NCI-H82 (cell line): ENCODE measurements at places on chromosomes 11 and 22.

GRCh38 chr11:77250881-77251640, 50.4 kb downstream of the GDPD4 start:
- no peak for DNase-seq

DNA sequence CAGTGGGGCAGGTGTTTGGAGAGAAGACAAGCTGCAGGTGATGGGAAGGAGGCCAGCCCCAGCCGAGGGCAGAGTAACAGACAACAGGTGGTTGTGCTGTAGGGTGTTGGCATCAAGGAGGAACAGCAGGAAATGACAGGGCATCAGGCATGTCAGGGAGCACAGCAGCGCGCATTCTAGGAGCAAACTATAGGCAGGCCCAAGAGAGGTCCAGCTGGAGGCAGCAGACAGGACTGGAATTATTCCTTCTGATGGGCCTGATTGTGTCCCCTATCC, 13.6 kb downstream of the ADM start:
- DNase-seq = no peak

DNA sequence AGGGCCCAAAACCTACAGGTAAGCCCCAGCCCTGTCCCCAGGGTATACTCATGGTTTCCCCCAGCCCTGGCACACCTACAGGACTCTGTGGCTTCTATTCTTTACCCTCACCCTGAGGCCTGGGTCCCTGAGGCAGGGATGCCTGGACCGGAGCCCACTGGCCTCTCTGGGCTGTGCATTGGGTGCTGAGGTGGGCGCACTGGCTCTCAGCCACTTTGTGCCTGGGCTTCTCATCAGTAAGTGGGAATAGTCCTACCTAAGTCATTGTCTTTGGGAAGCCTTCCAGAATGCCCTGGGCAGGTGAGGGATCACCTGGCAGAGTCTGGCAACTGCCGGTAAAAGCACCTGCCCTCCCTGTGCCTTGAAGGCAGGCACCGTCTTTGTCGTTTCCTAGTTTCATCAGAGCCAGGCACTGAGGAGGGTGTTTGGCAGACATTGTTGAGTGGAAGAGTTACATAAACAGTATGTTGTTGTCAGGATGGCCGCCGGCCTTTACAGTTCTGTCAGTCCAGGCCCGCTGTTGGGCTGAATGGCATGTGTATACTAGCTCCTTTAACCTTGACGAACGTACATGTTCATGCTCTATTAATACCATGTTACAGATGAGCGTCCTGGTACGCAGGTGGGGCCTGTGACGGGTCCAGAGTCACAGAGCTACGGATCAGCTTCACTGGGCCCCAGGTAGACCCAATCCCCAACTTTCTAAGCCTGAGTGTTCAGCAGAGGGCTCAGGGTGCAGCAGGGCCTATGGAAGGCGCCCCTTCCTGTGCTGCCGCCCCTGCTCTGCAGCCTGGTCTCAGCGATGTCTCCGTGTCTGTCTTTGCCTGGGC, 23.0 kb downstream of the SHANK3 start:
- DNase-seq = no peak

DNA sequence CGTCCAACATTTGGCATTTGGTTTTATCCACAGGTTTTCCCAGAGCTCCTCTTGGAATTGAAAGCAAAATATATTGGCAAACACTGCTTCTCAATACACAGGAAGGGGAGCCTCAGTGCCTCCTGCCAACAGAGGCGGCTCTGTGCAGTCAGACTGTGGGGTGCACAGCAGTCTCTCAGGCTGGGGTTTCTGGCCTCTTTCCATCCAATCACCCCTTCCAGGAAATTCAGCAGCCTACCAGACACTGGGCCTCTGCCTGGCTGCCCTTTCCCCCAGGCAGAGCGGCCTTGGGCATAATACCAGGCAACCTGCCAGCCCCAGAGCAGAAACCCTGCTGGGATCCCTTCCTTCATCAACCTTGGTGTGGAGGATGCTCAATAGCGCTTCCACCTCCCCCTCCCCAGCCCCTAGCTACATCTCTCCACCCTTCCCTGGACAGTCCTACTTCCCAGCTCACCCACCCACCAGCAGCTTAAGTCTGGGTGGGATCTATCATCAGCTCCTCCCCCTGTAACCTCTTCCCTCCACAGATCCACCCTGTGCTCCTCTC, 17.8 kb upstream of the RAPSN start:
- peak; percentile 36 for DNase-seq

GRCh38 chr11:10443152-10443551, 11.9 kb upstream of the AMPD3 start:
- DNase-seq = no peak

DNA sequence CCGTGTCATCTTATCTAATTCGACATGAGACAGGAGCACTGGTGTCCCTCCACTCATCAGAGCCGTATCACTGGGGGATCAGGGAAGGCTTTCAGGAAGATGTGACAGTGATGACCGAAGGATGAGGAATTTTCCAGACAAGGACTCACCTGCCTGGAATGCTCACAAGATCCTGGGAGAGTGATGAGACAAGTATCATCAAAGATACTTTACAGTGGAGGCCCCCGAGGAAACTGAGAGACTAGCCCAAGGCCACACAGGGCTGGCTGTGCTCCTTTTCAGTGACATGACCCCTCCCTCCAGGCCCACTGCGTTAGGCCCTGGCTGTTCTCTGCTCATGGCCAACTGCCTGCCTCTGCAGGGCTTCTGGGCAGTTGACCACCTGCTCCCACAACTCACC, 13.0 kb downstream of the CLPB start:
- DNase-seq = no peak

DNA sequence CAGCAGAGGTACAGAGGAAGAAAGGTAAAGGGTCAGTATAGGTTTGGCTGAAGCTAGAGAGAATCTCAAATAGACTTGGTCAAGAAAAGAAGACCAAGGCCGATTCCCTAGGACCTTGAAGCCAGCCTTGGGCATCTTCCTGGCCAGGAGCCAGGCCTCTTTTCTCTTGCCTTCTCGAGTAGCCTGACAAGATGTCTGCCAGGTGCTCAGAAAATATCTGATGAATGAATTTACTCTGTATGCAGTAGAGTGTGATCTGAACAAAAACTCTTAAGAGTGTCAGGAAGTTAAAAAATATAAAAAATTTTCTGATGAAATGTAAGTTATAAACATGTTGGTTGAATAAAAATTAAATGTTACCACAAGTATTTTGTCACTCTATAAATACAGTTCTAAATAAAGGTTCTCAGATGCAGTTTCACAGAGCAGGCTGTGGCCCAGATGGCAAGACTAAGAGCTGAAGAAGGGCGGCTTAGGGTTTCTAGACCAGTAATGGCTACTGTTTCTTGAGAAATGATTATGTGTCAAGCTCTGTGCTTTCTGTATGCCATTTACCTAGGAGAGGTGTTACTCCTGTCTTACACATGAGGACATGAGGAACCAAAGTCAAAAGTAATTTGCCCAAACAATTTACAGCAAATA, 98.1 kb downstream of the ATXN10 start:
- peak; percentile 6 for DNase-seq

- no peak for DNase-seq
Observed at GRCh38 chr11:120399307-120399706, 63.1 kb downstream of the ARHGEF12 start.

- DNase-seq = no peak
Observed at GRCh38 chr11:15519124-15519791, 404.5 kb downstream of the INSC start.

GRCh38 chr11:124633355-124633754, 10.7 kb downstream of the TBRG1 start:
- no peak for DNase-seq

DNA sequence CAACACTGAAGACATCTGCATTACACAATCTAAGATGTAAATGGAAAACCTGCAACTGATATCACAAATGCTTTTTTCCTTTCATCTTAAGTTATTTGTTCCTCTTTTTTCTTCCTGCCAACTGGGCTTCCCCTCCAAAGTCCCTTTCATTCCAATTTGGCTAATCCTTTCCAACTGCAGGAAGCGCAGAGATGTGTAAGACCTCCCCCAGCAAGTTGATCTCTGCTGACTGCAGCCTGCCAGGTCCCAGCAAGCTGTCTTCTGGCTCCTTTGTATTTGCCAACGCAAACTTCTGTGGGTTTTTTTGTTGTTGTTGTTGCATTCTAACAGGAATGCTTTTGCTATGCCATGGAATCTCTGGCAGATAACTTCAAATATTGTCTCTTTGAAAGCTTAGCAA, 38.5 kb upstream of the LRRC4C start:
- DNase-seq = peak; percentile 68

DNA sequence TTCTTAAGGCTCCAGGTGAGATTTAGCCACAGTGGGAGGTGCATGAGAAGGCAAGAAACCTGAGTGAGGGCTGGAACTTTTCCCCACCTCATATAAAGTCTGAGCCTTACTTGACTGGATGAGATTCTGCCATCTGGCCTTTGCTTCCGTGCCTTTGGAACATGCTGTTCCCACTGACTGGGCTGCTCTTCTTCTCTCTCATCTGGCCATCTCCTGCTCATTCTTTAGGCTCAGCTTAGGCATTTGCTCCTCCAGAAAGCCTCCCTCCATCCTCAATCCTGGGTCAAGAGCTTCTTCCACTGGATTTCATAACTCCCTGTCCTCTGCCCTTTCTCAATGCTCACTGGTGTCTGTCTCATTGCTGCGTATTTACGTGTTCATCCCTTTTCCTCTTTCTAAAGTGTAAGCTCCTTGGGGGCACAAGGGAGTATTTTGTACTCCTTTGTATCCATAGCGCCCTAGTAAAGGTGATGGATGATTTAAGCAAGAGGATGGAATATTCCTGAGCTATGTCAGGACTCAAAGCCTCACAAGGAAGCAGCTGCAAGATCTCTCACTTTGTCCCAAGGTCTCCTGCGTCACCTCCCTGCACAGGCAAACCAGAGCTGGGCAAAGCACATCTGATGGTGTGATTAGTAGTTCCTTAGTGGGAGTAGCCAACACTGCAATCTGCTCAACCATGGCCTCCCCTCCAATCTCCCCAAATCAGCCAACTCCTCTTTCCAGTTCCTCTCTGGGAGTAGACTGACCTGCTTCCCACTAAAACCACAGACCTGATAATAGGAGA, 15.3 kb downstream of the HSPA8 start:
- no peak for DNase-seq

GRCh38 chr11:76699451-76700091, 29.0 kb upstream of the LRRC32 start:
- DNase-seq = peak; percentile 64

DNA sequence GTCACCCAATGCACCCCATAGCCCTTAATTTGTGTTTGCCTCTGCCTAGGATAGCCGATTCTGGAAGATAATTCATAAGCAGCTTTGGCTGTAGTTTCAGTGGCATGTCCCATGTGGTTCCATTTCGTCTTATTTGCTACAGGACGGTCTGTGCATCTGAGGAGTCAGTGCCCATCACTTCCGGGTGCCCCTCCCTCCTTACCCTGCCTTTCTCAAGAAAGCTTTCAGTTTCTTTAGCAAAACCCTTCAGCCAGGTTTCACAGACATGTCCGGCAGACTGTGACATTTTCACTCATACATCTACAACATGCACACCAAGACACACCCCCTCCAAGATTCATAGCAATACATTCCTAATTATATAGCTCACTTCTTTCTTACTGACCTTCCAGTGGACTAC, 14.3 kb downstream of the TP53AIP1 start:
- no peak for DNase-seq

- DNase-seq = no peak
Observed at GRCh38 chr11:67264260-67264659, 2.0 kb upstream of the GRK2 start.

GRCh38 chr11:18757811-18758210, 31.8 kb upstream of the IGSF22 start:
- DNase-seq = no peak

GRCh38 chr22:42262964-42263363, 7.5 kb downstream of the TCF20 start:
- no peak for DNase-seq

DNA sequence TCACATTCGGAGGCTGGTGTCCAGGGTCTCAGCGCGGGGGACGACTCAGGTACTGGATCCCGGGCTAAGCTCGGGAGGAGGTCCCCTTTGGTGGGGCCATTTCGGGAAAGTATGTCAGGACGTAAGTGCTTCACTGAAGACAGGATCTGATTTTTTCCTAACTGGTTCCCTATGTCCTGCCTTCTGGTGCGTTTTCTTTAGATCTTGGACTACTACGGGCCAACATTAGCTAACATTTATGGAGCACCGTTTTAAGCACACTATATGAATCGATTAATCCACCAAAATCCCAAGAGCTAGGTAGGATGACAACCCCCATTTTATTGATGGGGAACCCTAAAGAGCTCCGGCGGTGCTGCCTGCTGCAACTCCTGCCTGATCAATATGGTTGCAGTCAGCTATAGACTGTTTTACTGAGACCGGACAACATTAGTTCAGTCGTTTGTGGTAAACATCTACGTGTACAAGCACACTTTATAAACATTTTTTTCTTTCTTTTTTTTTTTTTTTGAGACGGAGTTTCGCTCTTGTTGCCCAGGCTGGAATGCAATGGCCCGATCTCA, 17.0 kb upstream of the WDR74 start:
- DNase-seq = peak; percentile 35

DNA sequence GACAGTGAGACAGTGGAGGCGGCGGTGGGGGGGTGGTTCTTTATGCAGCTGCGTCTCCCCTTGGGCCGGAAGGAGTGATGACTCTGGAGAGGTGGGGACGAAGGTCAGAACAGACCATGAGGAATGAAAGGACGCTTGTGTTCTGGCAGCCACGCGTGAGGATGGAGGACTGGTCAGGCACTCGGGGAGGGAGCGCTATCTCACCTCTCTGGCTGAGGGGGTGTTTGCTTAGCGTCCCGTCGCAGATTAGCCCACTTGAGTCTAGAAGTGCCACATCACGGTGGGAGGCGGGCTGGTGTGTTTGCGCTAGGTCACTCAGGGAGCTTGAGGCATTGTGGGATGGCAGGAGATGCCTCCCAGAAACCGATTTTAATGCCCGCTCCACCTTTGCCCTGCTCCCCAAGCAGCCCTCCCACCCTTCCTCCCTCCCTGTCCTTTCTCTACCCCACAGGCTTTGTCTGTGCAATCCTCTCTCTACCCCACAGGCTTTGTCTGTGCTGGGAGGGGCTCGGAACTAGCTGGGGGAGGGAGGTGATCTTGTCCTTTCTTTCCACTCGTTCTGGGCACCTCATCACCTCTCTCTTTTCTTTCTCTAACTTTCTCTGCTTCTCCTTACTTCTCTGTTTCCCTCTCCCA, 97.8 kb downstream of the PKNOX2 start:
- peak; percentile 19 for DNase-seq

GRCh38 chr11:24559315-24559714, 62.5 kb downstream of the LUZP2 start:
- no peak for DNase-seq

DNA sequence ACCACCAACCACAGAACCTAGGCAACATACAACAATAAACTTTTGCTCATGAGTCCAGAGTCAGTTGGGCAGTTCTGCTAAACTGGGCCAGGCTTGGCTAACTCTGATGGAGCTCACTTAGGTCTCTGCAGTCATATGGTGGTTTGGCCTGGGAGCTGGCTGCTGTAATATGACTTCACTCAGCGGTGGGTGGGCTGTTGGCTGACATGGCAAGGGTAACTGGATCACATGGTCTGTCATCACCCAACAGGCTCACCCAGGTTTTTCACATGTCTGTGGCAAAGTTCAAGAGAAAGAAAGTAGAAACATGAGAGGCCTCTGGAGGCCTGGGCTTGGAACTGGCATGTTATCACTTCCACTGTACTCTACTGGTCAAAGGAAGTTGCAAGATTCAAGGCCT, 43.2 kb upstream of the CLMP start:
- DNase-seq = no peak
